ENCODE measurements at places on chromosomes 7 and 10.

DNA sequence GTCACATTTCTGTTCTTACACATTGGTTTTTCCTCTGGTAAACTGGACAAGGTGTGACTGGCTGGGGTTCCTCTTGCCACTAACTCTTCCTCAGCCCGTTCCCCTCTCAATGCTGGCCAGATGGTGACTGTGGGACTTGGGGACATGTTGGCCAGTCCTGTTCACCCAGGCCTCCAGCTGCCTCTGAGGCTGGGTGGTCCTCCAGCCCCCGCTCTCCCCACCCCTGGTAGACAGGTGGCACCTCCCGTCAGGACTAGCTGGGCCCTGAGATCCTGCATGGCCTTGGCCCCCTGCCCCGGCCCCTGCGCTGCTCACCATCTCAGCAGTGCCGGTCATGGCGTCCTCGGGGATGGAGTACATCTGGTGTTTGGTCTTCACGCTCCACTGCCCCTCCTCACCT lies 10.8 kb upstream of the MYL7 start:
- H3K4me3 ChIP-seq, result no peak overlapping the region
- H3K36me3 ChIP-seq, result no peaks in the 10 kb centered on the region
- peaks cover 34% of the 10 kb centered on the region for H3K27me3 ChIP-seq
- peaks cover 37% of the 10 kb centered on the region for H3K4me1 ChIP-seq
- no peak for DNase-seq

DNA sequence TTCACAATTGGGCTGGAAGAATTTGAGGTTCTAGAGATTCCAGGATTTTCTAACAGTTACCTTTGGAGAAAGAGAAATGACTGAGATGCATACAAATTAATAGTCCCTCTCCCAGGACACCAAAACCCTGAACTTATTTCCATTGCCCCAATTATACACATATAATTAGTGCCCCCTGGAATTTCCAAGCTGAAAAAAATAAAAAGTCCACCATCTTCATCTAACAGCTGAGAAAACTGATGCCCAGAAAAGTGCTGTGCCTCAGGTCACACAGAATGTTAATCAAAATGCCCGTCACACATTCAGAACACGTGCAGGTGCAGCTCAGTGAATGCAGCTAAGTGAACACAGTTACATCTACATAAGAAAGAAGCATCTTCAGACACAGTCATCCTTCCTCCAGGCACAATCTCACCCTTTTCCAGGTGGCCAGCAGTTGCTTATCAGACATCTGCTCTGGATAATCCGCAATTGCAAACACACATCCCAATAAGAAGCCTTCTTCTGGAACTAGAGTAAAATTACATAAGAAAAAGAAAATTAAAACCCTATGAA lies 35.4 kb downstream of the PAXIP1 start:
- H3K4me3 ChIP-seq, result no peak overlapping the region
- H3K36me3 ChIP-seq, result peaks cover 72% of the 10 kb centered on the region
- no peaks in the 10 kb centered on the region for H3K4me1 ChIP-seq
- no peak overlapping the region for H3K27ac ChIP-seq
- no peak for DNase-seq
- H3K27me3 ChIP-seq, result no peaks in the 10 kb centered on the region

DNA sequence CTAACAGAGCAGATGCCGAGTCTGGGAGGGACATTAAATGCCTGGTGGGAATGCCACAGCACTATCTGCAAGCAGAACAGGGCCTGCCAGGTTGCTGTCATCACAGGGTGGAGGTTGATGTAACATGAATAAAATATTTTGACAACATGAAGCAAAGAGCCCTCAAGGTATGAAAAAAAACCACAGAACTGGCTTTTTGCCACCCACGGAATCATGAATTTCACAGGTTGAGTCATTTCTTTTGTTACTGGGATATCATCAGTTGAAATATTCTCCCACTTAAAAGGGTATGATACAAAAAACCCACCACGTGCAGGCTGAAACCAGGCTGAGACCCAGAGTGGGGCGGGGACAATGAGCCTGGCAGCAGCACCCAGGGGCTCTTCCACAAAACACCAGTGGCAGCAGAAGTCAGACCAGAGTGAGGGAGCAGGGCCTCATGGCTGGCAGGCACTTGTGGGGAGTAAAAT lies 220.1 kb downstream of the TNS3 start:
- no peaks in the 10 kb centered on the region for H3K36me3 ChIP-seq
- H3K27me3 ChIP-seq, result no peaks in the 10 kb centered on the region
- peaks cover 11% of the 10 kb centered on the region for H3K4me1 ChIP-seq
- H3K4me3 ChIP-seq, result no peak overlapping the region

GRCh38 chr10:131145756-131146155 lies 165.8 kb downstream of the TCERG1L start:
- no peaks in the 10 kb centered on the region for H3K36me3 ChIP-seq
- H3K27ac ChIP-seq, result no peak overlapping the region
- DNase-seq, result no peak

DNA sequence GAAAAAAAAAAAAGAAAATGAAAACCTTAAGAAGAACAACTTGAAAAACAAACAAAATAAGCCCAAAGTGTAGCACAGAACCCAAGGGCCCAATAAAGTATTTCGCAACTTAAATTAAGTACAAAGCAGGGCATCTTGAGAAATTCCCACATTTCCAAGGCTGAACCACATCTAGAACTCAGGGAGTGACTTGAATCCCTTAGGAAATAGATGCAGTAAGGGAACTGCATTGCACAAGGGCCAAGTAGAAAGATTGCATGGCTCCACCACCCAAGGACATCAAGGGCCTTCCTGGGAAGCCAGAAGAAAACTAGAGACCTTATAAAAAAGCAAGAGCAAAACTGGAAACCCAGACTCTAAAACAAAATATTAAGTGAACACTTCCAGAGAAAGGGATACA lies 352.7 kb downstream of the CXCL12 start:
- H3K27ac ChIP-seq, result no peak overlapping the region
- H3K27me3 ChIP-seq, result peaks cover 3% of the 10 kb centered on the region
- no peak overlapping the region for H3K4me3 ChIP-seq
- peaks cover 31% of the 10 kb centered on the region for H3K4me1 ChIP-seq
- no peaks in the 10 kb centered on the region for H3K36me3 ChIP-seq
- DNase-seq, result no peak

- no peak overlapping the region for H3K27ac ChIP-seq
- H3K4me3 ChIP-seq, result no peak overlapping the region
- peaks cover 4% of the 10 kb centered on the region for H3K36me3 ChIP-seq
Measured at GRCh38 chr10:78614267-78614666, 454.5 kb upstream of the ZMIZ1 start.

DNA sequence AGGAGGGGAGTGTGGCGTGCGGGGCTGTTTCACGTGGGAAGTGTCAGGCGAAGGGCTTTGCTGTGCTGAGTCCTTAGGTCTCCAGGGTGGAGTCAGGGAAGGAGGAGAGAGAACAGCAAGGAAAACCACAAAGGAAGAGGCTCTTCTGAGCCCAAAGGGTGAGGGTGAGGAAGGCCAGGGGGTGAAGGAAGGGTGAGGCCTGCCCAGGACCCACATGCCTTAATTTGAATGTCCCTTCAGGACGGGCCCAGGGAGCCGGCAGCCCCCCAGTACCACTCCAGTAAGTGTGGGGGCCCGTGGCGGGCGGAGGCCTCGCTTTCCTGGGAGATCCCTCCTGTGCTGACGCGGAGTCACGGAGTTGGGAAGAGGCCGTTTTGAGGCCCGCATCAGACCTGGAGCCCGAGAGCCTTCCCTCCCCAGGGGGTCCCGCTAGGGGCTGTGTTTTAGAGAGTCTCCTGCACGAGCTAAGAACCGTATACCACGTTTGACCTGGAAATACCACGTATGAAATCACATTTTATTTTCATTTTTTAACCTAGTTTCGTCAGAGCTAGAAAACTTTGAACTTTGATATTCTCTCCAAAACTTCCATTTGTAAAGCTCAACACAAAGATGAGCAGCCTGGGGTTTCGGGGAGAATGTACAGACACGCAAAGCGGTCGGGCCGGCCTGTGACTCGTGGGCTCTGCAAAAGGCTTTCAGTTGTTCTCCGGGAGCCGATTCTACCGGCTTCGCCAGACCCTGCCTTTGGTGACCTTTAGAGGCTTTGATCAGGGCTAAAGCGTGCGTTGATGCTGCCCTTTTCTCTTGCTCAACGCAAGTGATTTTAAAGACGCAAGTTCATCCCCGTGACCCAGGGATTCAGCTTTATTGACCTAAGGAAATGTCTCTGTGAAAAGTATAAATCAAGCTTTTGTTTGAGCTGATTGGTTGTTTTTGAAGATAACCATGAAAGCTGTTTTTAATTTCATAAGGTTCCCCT lies 23.6 kb upstream of the TTYH3 start:
- H3K27ac ChIP-seq, result peak overlapping the region; percentile 60
- H3K4me3 ChIP-seq, result no peak overlapping the region
- H3K4me1 ChIP-seq, result peaks cover 59% of the 10 kb centered on the region

DNA sequence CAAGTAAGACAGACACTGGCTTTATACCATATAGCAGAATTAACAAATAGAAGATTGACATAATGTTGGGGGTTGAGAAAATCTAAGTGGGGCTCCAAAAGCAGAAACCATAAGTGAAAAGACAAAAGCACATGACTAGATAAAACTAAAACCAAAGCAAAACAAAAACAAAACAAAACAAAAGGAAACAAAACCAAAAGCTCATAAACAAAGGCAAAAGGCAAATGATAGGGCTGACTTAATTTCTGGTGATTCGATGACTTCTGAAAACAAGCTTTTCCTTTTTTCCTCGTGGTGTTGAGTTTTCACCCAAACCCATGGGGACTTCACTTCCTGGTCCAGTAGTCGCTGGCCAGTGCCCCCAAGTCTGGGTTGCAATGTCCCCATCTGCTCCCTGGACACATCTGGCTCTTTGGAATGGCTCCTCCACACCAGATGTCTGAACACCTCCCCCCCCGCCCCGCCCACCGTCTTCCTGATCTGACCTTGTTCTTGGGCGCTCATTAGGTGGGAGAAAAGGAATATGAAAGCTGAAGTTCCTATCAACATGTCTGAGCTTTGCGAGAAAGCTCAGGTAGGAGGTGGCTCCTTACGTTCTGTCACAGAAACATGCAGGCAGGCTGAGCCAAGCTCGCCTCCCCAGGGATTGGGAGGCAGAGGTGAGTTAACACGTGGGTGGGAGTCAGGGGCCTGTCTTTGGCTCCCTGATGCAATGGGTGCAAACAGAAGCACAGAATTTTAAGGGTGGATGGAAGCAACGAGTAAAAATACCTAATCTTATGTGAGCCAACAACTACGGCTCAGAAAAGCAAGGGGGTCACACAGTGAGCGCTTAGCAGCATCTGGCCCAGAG lies 121.0 kb downstream of the NEURL1 start:
- DNase-seq, result no peak
- H3K4me3 ChIP-seq, result no peak overlapping the region
- H3K27me3 ChIP-seq, result peaks cover 6% of the 10 kb centered on the region
- H3K27ac ChIP-seq, result peak overlapping the region; percentile 35
- peaks cover 25% of the 10 kb centered on the region for H3K4me1 ChIP-seq

- H3K4me1 ChIP-seq, result no peaks in the 10 kb centered on the region
- no peak overlapping the region for H3K4me3 ChIP-seq
- H3K27me3 ChIP-seq, result peaks cover 4% of the 10 kb centered on the region
- H3K27ac ChIP-seq, result no peak overlapping the region
Measured at GRCh38 chr7:131489196-131489595, 67.2 kb downstream of the PODXL start.

DNA sequence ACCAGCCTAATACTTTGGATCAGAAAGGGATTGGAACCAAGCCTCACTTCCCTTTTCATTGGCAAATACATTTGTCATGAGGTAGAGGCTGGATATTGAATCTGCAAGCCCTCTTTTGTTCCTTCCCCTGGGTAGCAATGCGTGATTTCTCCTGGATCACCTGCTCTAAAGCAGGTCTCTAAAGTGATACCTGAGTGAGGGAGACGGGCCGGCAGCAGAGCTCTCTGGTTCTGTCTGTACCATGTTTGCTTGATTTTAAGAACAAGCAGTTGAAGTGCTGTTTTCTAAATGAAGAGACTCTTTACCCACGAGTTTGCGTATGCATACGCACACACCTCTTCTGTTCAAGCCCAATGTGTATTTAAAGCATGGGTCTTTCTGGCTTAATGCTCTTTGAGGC lies 41.1 kb downstream of the GARS1 start:
- H3K27ac ChIP-seq, result no peak overlapping the region
- H3K4me3 ChIP-seq, result no peak overlapping the region
- H3K4me1 ChIP-seq, result no peaks in the 10 kb centered on the region
- H3K27me3 ChIP-seq, result no peaks in the 10 kb centered on the region
- peaks cover 61% of the 10 kb centered on the region for H3K36me3 ChIP-seq
- DNase-seq, result no peak

DNA sequence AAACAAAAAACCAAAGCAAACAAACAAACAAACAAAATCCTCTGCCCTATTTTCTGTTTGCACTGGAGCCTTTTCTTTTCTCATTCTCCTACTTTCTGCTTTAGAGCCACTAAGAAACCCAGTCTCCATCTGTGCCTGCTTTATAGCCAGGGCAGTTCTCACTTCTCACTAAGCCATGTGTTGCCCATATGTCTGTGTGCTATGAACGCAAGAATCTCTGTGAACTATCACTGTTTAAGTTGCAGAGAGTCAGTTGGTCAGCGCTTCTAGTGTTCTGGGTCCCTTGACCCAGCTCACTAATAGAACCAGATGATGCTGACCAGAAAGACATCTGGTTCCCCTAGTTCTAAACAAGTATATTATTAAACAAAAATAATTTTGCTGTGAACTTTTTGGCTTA lies 81.4 kb downstream of the FAM185A start:
- peaks cover 25% of the 10 kb centered on the region for H3K4me1 ChIP-seq
- H3K36me3 ChIP-seq, result peaks cover 47% of the 10 kb centered on the region
- no peak overlapping the region for H3K4me3 ChIP-seq
- H3K27me3 ChIP-seq, result no peaks in the 10 kb centered on the region
- DNase-seq, result no peak

DNA sequence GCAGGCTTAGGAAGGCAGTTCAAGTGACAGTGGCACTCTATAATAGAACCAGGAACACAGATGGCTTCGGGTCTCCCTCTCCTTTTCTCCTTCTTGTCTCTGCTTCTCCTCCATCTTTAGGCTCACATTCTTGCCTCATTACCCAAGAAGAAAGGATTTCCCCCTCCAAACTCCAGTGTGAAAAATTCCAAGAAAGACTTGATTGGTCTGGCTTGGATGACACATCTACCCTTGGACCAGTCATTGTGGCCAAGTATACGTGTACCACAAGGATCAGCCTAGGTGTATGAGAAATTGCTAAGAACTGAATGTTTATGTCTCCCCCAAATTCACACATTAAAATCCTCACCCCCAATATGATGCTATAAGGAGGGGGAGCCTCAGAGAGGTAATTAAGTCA lies 53.9 kb downstream of the PRTFDC1 start:
- H3K36me3 ChIP-seq, result peaks cover 8% of the 10 kb centered on the region
- H3K27ac ChIP-seq, result no peak overlapping the region
- no peak for DNase-seq
- H3K4me1 ChIP-seq, result no peaks in the 10 kb centered on the region

- H3K27ac ChIP-seq, result no peak overlapping the region
- H3K4me1 ChIP-seq, result no peaks in the 10 kb centered on the region
- H3K36me3 ChIP-seq, result no peaks in the 10 kb centered on the region
- no peak for DNase-seq
- H3K27me3 ChIP-seq, result no peaks in the 10 kb centered on the region
- H3K4me3 ChIP-seq, result no peak overlapping the region
Measured at GRCh38 chr10:7006566-7006965, 404.3 kb downstream of the SFMBT2 start.

- H3K36me3 ChIP-seq, result no peaks in the 10 kb centered on the region
- peaks cover 37% of the 10 kb centered on the region for H3K27me3 ChIP-seq
- H3K4me1 ChIP-seq, result peaks cover 9% of the 10 kb centered on the region
- H3K27ac ChIP-seq, result no peak overlapping the region
- peak overlapping the region; percentile 86 for H3K4me3 ChIP-seq
Measured at GRCh38 chr10:60732807-60733516, 45.3 kb upstream of the CDK1 start.

GRCh38 chr10:132786884-132787494 lies 1.0 kb upstream of the NKX6-2 start:
- no peak overlapping the region for H3K27ac ChIP-seq
- peaks cover 88% of the 10 kb centered on the region for H3K27me3 ChIP-seq
- peaks cover 10% of the 10 kb centered on the region for H3K36me3 ChIP-seq
- no peak for DNase-seq
- H3K4me1 ChIP-seq, result peaks cover 15% of the 10 kb centered on the region
